Immature natural killer cell (primary cell): ENCODE measurements at places on chromosomes 2 and 18.

DNA sequence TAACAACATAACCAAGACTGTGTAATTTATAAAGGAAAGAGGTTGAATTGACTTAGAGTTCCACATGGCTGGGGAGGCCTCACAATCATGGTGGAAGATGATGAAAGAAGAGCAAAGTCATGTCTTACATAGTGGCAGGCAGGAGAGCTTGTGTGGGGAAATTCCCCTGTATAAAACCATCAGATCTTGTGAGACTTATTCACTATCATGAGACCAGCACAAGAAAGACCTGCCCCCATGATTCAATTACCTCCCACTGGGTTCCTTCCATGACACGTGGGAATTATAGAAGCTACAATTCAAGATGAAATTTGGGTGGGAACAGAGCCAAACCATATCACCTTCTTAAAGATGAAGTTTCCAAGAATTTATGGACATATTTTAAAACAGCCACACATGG lies 2.5 kb upstream of the IL36RN start:
- DNase-seq: no peak

- DNase-seq: no peak
Measured at GRCh38 chr18:35121038-35121437, 79.8 kb downstream of the MAPRE2 start.

- DNase-seq: no peak
Measured at GRCh38 chr2:7272210-7272609, 355.0 kb downstream of the RNF144A start.

DNA sequence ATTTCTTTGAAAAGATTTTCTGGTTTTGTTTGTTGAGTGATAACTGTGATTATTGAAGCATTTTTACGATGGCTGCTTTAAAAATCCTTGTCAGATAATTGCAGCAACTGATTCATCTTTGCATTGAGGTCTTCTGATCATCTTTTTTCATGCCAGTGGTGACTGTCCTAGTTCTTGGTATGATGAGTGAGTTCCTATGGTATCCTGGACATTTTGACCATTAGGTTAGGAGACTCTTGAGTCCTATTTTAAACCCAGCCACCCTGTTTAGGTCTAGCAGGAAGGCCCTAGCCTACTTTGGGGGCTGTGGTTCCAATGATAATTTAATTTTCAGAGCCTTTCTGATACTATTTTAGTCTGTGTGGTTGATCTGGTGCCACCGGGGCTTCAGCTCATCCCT lies 72.7 kb upstream of the REV1 start:
- DNase-seq: no peak

DNA sequence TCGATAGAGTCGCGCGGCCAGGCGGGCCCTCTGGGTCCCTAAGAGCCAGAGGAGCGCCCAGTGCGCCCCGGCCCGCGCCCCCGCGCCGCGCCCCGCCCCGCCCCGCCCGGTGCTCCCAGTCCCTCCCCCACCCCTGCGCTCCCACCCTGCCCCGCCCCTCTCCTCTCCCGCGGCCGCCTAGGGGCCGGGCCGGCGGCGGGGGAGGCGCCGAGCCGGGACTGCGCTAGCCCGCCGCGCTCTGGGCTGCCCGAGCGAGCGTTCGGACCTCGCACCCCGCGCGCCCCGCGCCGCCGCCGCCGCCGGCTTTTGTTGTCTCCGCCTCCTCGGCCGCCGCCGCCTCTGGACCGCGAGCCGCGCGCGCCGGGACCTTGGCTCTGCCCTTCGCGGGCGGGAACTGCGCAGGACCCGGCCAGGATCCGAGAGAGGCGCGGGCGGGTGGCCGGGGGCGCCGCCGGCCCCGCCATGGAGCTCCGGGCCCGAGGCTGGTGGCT lies at the start of gene GPC1:
GPC1 (plus strand) TSS at position 207 of the 491 bp plus-strand sequence; CDS start at position 463, 256 bp downstream.
- DNase-seq: no peak

- no peak for DNase-seq
Measured at GRCh38 chr2:199015072-199015471, 442.7 kb downstream of the SATB2 start.

DNA sequence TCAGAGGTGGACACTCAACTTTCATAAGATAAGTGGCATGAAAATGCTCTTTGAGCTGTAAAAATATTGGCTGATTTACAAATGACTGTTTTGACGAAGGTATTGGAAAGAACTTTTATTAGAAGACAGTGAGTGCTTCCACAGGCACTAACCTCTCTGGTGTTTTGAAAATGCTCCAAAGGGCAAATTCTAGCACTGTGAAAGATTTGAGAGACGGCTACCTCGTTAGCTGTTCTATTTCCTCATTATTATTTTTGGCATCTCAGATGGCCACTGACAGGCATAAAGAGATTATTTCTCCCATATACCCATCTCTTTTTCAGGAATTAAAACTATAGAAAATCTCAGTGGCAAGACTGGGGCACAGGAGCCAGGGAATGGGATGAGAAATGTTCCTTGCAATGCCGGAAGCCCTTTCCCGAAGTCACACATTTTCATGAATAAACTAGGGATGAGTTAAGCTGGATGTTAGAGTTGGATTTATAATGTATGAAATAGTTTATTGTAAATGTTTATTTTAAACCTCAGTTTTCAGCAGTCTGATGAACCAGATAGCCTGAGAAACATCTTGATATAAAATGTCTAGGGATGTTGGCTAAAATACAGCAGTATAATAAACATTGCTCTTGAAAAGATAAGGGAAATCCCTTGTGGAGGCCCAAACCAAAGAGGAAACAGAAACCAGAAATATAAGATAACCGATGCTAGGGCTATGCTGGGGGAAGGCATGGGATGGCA lies 175.7 kb downstream of the ASB1 start:
- no peak for DNase-seq
